ENCODE measurements at places on chromosomes 6 and 20.
A peak's percentile ranks its signal among the peaks of the same experiment; 100 is the strongest.

DNA sequence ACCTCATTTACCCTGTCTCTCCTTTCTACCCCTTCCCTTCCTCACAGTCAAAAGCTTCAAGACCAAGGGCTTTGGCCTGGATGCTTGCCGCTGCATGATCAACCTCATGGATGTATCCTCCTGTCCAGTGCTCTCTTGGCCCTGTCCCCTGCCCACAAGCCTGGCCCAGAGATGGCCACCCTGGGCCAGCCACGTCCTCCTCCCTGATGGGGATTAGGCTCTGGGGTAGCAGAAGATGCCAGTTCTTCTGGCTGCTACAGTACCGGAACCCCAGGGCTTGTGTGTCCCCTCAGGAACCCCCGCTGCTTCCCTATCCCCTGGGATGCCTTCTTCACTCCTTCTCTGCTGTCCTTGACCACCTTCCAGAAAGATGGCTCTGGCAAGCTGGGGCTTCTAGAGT is 22.3 kb downstream of the CAPN11 start:
- no peak for DNase-seq

- DNase-seq, result no peak
These were observed 96.9 kb downstream of the PHACTR3 start for GRCh38 chr20:59701236-59701635.

- no peak for DNase-seq
These were observed 53.4 kb downstream of the STK4 start for GRCh38 chr20:45019762-45020123.

DNA sequence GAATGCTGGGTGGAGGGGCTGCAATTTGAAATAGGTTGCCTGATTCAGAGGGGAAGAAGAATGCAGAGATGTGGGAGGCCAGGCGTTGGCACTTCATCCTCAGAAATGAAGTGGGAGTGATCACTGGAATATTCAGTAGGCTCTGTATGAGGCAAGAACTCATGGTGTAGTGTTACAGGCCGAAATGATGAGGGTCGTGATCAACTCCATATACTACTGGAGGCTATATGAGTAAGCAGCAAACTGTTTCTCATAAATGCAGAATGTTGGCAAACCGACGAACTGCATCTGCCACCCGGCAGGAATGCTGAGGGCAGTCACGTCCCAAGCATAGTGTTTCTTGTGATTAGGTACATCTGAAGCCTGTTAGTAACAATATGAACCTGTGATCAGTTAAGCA is 12.7 kb downstream of the KCNS1 start:
- DNase-seq, result no peak

GRCh38 chr20:34709831-34710567 is 5.9 kb downstream of the TP53INP2 start:
- peak; percentile 46 for DNase-seq

DNA sequence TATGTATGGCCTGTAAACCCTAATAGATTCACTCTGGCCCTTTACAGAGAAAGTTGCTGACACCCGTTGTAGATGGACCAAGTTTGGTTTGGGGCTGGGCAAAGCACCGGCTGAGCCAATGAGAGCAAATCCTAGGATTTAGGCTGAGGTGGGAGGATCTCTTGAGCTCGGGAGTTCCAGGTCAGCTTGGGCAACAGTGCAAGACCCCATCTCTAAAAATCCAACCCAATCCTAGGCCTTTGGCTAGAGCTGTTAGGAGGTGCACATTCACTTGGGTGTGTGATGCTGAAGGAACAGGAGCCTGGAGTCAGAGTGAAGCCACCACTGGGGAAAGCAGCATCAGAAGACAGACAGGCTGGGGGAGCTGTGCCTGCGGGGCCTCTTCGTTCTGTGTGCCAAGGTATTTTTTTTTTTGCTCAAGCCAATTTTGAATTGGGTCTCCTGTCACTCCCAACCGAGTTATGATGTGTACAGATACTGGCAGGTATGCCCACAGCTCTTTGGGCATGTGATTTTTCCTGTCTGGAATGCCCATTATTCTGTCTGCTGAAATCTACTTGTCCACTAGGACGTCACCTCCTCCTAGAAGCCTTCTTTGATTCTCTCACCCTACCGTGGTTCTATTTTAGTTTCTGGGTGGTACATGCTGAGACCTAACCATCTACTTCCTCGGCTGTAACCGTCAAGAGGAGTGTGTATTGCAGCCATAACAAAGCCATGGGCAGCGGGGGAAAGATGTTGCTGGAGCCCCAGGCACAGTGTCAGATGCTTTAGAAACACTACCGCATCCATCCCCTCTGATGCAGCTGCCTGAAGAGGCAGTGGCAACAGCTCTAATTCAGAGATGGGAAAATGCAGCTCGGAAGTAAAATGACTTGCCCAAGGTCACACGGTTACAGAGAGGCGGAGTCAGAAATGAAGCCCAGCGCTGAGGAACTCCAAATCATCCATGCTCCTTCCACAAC is 54.0 kb downstream of the TTI1 start:
- no peak for DNase-seq

- no peak for DNase-seq
These were observed 96.0 kb upstream of the LOC128125822 start for GRCh38 chr6:63476302-63476701.

DNA sequence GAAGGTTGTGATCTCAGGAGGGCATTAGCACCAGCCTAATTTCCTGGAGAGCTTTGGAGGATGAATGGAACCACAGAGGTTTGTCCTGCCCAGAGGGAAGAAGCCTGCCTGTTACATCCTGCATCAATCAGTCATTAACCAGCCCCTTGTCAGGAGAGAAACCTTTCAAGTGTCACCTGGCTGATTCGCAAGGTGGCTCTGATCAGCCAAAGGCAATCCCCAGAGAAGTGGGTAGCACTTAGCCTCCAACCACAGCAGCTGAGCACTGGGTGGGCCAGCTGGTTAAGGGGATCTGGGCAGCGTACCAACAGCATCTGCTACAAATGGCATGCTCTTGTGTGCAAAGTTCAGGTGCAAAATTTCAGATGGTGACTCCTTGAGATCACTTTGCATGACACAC is 26.9 kb downstream of the ANKEF1 start:
- no peak for DNase-seq

Data from activated CD4-positive, CD25-positive, alpha-beta regulatory T cell (primary cell).